ENCODE measurements at places on chromosomes 3 and 15.

DNA sequence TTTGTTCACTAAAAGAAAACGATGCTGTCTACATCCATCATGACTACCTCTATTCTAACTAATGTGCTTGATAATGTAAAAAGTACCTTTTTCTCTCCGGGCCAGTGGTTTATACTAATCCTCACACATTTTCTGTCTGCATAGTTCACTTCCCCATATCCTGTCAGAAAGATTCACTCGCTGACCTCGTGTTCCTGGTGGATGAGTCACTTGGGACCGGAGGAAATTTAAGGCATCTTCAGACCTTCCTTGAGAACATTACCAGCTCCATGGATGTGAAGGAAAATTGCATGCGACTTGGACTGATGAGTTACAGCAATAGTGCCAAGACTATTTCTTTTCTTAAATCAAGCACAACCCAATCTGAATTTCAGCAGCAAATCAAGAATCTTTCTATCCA lies 33.8 kb downstream of the COL6A5 start:
- no peak for DNase-seq

- no peak for DNase-seq
Observed at GRCh38 chr3:50605901-50606326, 5.7 kb downstream of the CISH start.

DNA sequence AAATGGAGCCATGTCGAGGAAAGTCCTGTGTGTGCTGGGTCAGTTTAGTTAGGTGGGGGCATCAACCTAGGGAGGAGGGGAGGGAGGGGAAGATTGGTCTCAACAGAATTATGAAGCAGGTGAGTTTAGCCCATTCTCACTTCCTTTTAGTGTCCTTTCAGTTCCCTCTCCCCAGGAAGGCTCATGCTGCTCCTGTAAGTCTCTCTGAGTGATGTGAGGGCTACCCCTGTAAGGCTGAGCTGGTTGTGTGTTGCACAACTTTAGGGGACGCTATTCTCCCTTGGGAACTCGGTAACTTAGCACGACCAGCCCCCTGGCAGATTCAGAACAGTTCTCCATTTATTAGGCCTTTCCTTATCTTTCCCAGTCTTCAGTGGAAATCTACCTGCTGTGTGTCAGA lies 21.2 kb downstream of the IL5RA start:
- DNase-seq: no peak

- DNase-seq: no peak
Observed at GRCh38 chr3:56042326-56042951, 425.8 kb downstream of the ERC2 start.

GRCh38 chr3:155745795-155746550 lies 1.1 kb upstream of the PLCH1 start:
- no peak for DNase-seq

DNA sequence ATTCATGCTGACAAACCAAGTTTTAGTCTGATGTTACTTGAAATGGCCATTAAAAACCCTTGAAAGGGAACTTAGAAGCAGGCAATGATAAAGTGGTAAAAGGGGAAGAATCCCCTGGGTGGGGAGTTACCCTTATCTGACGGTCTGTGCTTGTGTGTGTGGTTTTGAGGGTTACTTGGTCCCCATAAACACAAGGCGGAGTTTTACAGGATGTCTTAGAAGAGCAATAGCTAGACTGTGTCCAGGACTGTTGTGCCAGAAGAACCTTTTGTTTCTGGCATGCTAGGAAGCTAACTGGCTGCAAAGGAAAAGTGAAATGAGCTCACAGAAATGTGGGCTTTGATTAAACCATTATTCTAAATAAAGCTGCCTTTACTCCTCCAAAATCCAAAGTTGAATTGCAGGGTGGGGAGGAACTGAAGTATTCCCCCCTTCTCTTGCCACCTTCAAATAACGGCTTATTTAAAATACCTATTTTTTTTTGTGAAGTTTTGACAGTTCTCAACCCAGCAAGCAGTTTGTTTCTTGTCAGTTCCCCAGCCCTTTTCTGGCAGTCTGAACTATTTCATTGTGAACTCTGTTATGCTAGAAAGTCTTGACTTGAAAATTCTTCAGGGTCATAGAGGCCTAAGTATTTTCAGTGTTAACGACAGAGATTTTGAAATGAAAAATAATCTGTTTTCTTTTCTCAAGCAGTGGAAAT lies 443.5 kb downstream of the OTOL1 start:
- no peak for DNase-seq

DNA sequence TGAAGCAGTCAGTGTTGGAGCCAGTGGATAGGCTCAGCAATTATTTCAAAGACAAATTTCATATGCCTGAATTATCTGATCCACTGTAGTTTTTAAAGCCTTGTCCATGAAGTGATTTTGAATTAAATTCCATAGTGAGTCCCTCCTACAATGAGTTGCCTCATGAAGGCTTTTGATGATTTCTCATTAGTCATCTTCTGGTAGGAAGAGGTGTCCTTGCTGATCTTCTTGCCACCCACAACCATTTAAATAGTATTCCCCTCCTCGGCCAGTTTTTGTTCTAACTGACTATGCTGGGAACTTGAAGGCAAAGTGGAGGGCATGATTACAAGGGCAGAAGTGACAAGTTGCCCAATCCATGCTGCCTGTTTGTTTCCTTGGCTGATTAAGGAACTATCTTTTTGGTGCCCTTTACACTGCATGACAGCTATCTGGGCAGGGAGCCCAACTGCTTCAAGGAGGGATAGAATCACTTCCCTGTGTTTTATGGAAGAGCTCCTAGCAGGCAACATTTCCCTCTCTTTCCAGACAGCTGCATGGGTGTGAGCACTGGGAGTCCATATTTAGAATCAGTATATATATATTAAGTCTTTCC lies 617.5 kb downstream of the ZPLD1 start:
- no peak for DNase-seq

- no peak for DNase-seq
Observed at GRCh38 chr3:171181907-171182690, 155.6 kb upstream of the SLC2A2 start.

- no peak for DNase-seq
Observed at GRCh38 chr15:42401544-42402454, 42.5 kb downstream of the CAPN3 start.

GRCh38 chr15:40274350-40275274 lies 8.3 kb downstream of the ANKRD63 start:
- peak; percentile 81 for DNase-seq

GRCh38 chr3:137768361-137769321 lies 4.5 kb downstream of the SOX14 start:
- DNase-seq: no peak

- DNase-seq: no peak
Observed at GRCh38 chr15:71548401-71548807, 261.9 kb upstream of the NR2E3 start.

- DNase-seq: no peak
Observed at GRCh38 chr15:90221246-90221900, 12.4 kb downstream of the CIB1 start.

- DNase-seq: no peak
Observed at GRCh38 chr3:16647668-16648067, 42.4 kb upstream of the DAZL start.

Data from stimulated activated CD8-positive, alpha-beta memory T cell treated with anti-CD3 and anti-CD28 coated beads, Interleukin-15, amount 100 ng/mL, for 24 hours (primary cell).